ENCODE measurements at places on chromosomes 13 and 19.

DNA sequence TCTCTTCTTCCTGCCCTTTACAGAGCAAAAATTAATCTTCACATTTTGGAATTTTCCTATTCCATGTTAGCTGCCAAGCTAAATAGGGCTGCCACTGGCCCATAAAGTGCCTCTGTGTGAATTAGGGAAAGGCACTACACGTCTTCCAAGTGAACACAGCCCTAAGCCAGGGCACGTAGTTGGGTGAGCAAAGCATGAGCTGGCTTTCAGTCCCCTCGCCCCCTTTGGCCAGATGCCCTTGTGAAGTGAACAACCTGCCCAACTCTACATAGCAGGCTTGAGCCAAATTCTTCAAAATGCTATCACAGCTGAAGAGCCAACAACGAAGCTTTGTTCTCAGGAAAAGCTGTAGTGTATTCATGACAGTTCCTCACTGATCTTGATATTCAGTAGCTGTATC lies 213.1 kb downstream of the OXGR1 start:
- DNase-seq: no peak

DNA sequence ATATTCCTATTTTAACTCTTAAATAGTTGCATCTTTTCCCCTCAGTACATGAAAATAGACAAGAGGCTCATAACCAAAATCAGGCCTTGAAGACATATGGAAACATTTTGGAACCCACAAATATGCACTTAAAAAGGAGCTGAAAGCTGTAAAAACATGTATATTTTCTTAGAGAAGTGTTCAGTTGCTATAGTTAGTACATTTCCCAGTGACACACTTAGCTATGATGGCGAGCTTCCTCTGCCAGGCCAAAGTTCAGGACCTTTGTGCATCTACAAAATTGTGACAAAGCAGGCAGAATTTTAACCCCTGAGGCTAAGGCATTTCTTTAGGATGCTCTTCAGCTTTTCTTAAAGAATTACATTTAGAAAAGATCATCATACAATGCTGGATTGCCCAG lies 54.5 kb downstream of the RCBTB2 start:
- DNase-seq: no peak

- no peak for DNase-seq
These were observed 5.5 kb downstream of the SLC7A1 start for GRCh38 chr13:29589967-29590366.

- no peak for DNase-seq
These were observed 9.3 kb upstream of the ZNF554 start for GRCh38 chr19:2810141-2811091.

GRCh38 chr19:19817357-19817756 lies 4.2 kb downstream of the ZNF506 start:
- DNase-seq: no peak

- no peak for DNase-seq
These were observed 26.5 kb downstream of the NUMBL start for GRCh38 chr19:40663695-40664692.

- DNase-seq: no peak
These were observed 8.0 kb downstream of the LILRB4 start for GRCh38 chr19:54670576-54671357.

DNA sequence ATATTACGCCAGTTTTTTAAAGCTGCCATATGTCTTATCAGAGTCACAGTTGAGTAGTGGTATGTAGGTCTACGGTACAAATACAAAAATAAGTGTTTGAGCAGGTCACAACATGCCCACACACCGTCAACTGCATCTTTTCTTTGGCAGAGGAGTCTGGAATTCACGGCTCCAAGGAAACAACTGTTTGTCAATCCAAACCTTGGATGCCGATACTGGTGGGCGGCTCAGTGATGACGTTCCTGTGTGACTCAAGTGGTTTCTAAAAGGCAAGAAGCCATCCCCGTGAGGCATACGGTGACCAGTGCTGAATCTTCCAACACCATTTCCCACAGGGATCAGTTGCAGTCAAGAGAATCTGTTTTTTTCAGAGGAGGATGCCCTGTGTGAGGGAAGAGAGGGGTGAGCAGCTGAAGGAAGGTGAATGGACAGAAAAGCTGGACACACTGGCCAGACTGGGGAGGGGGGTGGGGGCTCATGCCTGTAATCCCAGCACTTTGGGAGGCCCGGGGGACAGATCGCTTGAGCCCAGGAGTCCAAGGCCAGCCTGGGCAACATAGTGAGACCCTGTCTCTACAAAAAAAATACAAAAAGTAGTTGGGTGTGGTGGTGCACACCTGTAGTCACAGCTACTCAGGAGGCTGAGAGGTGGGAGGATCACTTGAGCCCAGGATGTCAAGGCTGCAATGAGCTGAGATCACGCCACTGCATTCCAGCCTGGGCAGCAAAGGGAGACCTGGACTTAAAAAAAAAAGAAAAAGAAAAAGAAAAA lies 22.8 kb upstream of the CEBPG start:
- no peak for DNase-seq

GRCh38 chr13:41542281-41542680 lies 84.9 kb downstream of the RGCC start:
- DNase-seq: no peak
